Activated CD4-positive, alpha-beta T cell treated with anti-CD3 and anti-CD28 coated beads for 36 hours (primary cell): ENCODE measurements at places on chromosomes 1 and 21. TPM values are rescaled to one million over a fixed set of nuclear protein-coding genes. Genes with fewer than 3 reads are reported as not detected.

DNA sequence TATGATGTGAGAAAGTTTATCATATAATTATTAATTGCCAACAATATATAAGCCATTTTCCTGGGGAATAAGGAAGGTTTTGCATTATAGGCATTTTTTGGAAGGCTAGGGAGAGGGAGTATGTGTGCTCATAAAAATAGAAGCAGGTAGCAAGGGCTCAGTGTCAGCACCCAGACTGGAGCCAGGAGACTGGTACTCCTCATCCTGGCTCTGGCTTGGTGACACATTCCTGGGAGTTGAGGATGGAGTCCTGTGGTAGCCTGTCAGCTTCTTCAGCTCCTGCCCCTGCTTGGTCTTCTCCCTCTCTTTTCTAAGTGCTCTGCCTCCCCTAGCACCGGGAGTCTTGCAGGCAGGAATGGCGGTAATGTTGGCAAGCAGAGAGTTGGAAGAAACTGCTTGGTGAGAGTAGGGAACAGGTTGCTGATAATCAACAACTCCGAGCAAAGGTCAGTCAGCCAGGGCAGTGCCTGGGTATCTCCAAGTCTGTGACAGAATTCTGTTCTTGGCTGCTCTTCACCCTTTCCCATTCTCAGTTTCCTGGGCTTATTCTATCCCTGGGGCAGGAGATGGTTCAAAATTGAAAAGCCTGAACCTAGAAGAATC lies 23.0 kb downstream of the GIPC2 start:
- H3K27me3 ChIP-seq = peaks cover 9% of the 10 kb centered on the region
- no peak for DNase-seq
- H3K36me3 ChIP-seq = no peaks in the 10 kb centered on the region
- no peak overlapping the region for H3K4me3 ChIP-seq
- peaks cover 3% of the 10 kb centered on the region for H3K4me1 ChIP-seq
- no peak overlapping the region for H3K27ac ChIP-seq

- H3K36me3 ChIP-seq = no peaks in the 10 kb centered on the region
Measured at GRCh38 chr1:9028921-9029705, 2.9 kb upstream of the SLC2A7 start.

DNA sequence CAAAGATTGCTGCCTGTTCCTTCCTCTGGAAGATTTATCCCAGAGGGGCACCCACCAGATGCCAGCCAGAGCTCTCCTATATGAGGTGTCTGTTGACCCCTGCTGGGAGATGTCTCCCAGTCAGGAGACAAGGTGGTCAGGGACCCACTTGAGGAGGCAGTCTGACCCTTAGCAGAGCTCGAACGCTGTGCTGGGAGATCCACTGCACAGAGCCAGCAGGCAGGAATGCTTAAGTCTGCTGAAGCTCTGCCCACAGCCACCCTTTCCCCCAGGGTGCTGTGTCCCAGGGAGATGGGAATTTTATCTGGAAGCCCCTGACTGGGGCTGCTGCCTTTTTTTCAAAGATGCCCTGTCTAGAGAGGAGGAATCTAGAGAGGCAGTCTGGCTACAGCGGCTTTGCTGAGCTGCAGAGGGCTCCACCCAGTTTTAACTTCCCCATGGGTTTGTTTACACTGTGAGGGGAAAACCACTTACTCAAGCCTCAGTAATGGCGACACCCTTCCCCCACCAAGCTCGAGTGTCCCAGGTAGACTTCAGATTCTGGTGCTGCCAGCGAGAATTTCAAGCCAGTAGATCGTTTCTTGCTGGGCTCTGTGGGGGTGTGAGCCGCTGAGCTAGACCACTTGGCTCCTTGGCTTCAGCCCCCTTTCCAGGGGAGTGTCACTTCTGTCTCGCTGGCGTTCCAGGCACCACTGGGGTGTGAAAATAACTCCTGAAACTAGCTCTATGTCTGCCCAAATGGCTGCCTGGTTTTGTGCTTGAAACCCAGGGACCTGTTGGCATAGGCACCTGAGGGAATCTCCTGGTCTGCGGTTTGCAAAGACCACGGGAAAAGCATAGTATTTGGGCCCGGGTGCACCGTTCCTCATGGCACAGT lies 51.1 kb upstream of the PDC start:
- no peak overlapping the region for H3K27ac ChIP-seq
- H3K27me3 ChIP-seq = no peaks in the 10 kb centered on the region
- no peaks in the 10 kb centered on the region for H3K4me1 ChIP-seq
- DNase-seq = no peak
- peaks cover 6% of the 10 kb centered on the region for H3K36me3 ChIP-seq

Gene TCHH
- not detected for total RNA-seq

DNA sequence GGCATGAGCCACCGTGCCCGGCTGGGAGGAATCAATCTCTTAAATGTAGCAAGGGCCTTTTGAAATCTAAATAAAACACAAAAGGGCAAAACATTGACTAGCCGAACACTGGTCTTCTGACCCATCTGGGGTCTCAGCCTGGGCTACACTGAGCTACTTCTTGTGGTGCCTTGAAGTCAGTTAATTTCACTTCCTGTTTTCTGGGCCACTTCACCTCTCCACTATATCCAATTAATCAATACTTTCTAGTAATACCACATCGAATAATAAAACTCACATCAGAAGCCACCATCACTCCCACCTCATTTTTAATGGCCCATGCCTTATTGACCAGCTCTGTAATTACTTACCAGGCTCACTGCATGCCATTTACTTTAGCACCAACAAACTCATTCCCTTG lies 138.0 kb upstream of the SAMSN1 start:
- no peaks in the 10 kb centered on the region for H3K36me3 ChIP-seq
- no peak overlapping the region for H3K4me3 ChIP-seq
- DNase-seq = no peak

Gene FMO4
- total RNA-seq = 2.8 TPM

- no peak overlapping the region for H3K4me3 ChIP-seq
- peaks cover 17% of the 10 kb centered on the region for H3K4me1 ChIP-seq
Measured at GRCh38 chr21:35521293-35521692, 472.2 kb upstream of the RUNX1 start.

Gene REN
- not detected for total RNA-seq

Gene MYCL
- 0.11 TPM for total RNA-seq
